ENCODE measurements at places on chromosomes 13 and 19. TPM values are rescaled to one million over a fixed set of nuclear protein-coding genes. Genes with fewer than 3 reads are reported as not detected.

ZNF628 gene
- 16.8 TPM for total RNA-seq

KLF5 gene
- 111 TPM for total RNA-seq

KCNRG gene
- total RNA-seq = 1.3 TPM

- no peak for DNase-seq
Observed at GRCh38 chr13:114118511-114119123, 13.8 kb downstream of the RASA3 start.

- DNase-seq = no peak
Observed at GRCh38 chr13:53466576-53466975, 438.0 kb downstream of the OLFM4 start.

- DNase-seq = no peak
Observed at GRCh38 chr13:95301968-95302393, 730 bp upstream of the ABCC4 start.

Measured in progenitor cell of endocrine pancreas (in vitro differentiated cells).